CD4-positive, alpha-beta T cell treated with Interleukin-4 for 4 hours (primary cell): ENCODE measurements at places on chromosomes 3 and 15.

- DNase-seq: no peak
These were observed 77.2 kb upstream of the VGLL4 start for GRCh38 chr3:11720917-11721411.

- DNase-seq: peak; percentile 41
These were observed 40.9 kb downstream of the UACA start for GRCh38 chr15:70722266-70723121.

GRCh38 chr3:53680028-53680427, 166.2 kb downstream of the CHDH start:
- DNase-seq: no peak

DNA sequence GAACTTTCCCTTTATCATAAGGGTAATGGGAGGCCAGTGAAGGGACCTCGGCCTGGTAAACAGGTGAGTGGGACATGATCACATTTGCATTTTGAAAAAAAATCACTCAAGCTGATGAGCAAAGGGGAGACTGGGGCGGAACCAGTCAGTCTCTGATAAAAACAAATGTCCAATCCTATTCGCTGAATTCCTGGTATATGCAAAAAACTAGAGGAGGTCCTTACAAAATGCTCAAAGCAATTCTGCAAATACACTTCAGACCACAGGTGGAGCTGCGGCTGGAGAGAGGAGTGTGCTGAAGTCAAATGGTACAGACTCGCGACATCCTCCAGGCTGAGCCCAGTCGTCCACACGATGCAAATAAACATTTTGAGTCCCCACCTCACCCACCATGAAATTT, 166.7 kb downstream of the FOXP1 start:
- DNase-seq: peak; percentile 58

DNA sequence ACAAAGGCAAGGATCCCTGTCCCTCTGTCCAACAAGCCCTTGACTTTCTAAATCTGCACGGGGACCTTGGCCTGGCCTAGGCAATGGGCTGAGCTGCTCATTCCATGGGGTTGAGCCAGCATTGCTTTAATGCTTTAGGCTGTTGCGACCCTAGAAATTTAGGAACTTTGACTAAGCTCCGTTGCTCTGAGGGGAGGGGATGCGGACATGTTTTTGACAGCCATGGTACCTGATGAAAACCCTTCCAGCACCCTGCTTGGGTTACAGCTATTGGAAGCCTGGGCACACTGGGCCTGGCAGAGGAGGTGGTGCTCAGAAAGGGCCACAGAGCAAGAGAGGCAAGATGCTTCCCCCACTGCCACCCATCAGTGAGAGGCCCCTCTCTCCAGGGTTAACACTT, 37.1 kb downstream of the SYNM start:
- DNase-seq: no peak

DNA sequence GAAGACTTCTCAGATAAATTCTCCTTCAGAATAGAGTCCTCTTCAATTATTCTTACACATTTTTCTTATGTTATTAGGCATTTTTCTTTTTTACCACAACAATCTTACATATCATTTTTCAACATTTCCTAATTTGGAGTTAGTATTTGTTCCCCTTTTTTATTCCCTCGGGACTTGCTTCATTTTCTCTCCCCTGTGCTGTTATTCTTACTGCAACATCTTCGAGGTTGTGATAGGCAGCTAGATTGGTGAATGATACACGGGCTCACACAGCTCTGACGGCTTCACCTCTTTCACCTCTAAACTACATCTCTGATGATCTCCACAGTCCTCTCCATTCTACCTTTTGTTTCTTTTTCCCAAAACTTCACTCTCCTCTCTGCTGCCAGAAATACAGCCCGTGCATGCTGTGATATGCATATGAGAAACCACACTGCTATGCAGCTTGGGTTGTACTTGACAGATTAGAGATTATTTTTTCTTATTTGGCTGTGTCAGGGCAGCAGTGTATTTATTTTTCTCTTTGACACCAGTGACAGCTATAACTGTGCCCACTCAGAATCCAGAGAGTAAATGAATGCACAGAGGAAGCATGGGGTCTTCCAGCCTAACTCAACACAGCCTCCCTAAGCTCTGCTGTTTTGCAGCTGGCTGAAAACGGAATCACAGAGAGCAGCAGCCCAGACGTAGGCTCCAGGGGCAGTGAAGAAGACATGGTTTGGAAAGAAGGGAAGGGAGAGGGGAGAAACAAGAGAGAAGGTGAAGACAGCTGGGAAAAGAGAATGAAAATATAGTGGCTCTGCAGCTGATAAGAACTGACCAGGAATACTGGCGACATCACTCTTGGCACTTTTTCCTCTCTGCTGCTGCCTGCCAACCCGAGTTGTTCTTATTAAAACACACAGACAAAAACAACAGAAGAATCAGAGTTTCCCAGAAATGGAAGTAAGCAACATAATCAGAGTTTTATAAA, 61.8 kb downstream of the SLC9A9 start:
- no peak for DNase-seq

- no peak for DNase-seq
These were observed 60.6 kb downstream of the SUCLG2 start for GRCh38 chr3:67593761-67594234.

DNA sequence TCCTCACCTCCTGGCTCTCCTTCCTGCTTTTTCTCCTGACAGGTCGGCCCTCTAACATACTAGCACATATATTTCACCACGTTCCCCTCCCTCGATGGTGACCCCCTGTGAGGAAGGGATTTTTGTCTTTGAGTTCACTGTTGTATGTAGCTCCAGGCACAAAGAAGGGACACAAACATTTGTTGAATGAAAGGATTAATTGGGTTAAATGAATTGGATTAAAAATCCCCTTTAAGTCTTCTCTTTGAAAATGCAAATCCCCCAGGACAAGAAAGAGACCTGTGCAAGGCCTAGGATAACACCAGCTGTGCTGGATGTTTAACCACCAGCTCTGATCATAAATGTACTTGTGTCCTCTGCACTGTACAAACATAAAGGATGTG, 3.3 kb downstream of the CALML4 start:
- DNase-seq: no peak

DNA sequence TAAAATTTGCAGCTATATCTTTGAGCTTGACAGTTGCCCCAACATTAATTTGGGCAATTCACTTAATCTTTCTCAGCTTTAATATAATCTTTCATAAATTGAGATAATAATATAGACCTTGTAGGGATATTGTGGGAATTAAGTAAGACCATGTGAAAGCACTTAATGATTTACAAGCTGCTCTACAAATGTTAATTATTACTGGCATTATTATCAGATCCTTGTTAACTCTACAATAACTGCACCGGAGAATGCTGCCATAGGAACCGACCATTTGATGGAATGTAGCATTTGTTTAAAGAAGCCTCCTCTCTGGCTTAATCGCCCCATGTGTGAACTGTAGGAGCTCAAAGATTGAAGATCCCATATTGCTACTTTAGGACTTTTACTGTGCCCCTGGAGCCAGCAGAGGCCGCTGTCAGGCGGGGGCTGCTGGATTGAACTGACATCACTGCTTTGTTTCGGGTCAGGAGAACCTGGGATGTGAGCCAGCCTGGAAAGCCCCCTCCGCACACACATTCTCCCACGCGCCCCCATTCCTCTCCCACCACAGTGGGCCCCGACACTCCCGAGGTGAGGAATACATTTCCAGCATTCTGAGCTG, 154.2 kb upstream of the TNIK start:
- DNase-seq: no peak

- DNase-seq: no peak
These were observed 204.0 kb upstream of the NANOGP8 start for GRCh38 chr15:35289024-35289617.

DNA sequence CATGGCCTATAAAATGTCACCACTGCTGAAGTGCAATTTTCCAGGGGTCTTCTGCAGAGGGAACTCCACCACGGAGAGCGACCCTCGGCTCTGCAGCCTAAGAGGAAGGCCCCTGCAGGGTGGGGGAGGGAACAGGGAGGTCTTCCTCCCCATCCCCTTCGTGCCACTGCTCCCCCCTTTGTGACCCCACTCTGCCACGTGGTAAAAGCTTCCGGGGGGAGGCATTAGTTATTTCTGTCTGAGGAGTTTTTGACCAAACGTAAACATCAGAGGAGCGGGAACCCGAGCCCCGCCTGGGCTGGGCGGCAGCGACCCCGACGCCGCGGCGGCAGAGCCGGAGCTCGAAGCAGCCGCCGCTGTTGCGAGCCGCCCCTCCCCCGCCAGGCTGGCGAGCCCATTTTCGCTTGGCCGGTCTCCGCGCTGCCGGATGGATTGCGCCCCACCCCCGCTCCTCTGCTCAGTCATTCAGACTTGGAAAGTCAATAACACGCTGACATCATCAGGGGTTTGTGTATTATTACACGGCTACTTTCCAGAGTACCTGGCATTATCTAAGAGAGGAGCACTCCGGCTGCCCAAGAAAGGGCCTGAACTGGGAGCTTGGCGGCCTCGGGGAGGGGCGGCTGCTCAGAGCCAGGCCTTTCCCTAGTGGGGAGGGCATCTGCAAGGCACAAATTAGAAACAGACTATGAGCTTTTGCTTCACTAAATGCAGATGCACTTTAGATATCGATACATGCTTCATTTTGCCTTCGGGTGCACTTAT, 162.5 kb upstream of the TBL1XR1 start:
- DNase-seq: peak; percentile 97

DNA sequence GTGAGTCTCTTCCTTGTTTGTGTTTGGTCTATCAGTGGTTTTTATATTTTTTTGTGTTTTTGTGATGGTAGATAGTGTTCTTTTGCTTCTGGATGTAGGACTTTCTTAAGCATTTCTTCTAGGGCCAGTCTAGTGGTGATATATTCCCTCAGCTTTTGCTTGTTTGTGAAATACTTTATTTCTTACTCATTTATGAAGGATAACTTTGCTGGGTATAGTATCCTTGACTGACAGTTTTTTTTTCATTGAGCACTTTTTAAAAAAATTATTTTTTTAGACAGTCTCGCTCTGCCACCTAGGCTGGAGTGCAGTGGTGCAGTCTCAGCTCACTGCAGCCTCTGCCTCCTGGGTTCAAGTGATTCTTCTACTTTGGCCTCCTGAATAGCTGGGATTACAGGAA, 41.9 kb downstream of the NCK1 start:
- no peak for DNase-seq

GRCh38 chr3:187871204-187871591, 125.9 kb upstream of the BCL6 start:
- no peak for DNase-seq

DNA sequence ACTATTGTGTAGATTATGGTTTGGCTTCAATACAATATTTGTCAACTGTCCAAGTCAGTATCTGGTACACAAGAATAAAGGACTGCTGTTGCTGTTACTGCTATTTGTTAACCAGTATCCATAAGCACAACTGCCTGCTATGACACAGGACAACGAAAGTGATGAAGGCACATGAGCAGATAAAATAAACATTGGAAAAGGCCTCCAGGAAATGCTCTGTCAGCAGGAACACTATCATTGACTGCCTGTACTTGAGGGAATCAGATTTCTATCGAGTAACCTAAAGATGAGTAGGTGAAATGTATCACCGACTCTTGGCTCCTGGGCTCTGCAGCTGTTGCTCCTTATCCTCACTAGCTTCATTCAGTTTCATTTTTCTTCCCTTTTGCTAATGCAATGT, 56.5 kb downstream of the FMN1 start:
- DNase-seq: no peak

- DNase-seq: no peak
These were observed 476.5 kb upstream of the TPRG1 start for GRCh38 chr3:188695241-188695640.

GRCh38 chr15:62068071-62068809, 1.5 kb downstream of the C2CD4A start:
- DNase-seq: no peak

DNA sequence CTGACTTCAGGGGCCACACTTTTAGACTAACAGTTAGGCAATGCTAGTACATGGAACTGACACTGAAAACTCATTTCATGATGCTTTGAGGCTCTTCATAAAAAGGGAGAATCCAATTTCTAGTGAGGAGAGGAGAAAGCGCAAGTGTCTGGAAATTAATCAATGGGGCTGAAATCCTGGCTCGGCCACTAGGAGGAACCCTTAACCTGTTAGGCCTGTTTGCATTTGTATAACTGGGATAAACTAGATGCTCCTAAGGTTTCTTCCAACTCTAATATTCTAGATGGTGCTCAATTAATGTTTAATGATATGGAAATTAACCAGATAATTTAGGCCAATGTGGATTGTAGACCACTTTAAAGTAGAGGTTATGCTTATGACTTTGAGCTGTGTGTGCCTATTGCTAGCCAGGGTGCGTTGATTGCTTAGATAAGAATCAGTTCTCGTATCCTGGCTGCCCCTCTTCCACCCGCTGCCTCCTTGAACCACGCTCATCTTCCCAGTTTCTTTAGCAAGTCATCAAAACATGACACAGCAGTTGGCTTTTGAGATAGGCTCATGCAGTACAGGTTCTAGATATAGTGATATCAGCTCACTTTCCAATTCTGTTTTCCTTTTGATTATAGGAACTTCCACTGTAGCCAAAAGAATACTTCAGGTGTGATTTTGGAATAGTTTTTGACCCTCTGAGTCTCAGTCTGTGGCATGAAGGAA, 16.8 kb upstream of the CRBN start:
- DNase-seq: no peak

- DNase-seq: no peak
These were observed 20.0 kb downstream of the PCCB start for GRCh38 chr3:136270179-136270578.

DNA sequence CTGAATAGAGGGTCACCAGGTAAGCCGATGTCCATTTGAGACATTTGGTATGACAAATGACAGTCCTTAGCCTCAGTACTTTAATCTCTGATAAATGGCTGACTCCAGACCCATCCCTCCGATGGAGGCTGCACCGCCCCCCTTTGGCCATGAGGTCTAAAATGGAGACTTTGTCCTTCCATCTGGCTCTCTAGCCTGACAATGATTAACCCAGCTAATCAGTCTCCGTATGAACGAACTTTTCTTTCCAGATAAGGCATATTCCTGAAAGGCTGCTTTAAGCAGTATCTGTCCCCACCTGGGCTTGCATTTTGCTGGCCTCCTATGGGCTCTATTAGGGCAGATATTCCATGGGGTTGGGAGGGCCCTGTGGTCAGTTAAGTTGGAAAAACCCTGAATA, 10.8 kb upstream of the MYZAP start:
- no peak for DNase-seq

DNA sequence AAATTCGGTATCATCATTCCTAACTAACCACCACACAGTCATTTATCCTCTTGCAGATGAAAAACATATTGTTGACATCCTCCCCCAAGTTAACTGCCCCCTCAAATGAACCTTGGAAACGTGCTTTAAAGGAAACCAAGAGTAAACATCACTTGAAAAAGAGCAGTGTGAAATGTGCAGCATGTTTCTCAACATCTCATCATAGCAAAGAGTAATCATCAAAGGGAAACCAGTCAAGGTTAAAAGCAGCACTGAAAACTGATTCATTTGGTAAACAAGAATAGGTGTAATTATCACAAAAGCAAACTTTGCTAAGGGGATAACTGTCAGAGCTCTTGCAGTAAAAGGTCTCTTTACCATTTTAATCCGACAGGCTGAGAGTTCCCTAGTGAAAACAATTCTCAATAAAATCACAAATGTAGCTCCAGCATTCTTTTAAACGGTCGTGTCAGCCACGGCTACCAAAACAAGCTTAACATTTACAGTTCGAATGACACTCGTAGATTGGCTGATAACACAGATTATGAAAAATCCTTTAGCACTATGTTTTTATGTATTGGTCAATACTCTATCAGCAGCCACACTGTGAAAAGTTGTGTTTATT, 461.0 kb downstream of the GBE1 start:
- DNase-seq: no peak
